ENCODE measurements at places on chromosomes 16 and 17. TPM values are rescaled to one million over a fixed set of nuclear protein-coding genes. Genes with fewer than 3 reads are reported as not detected.

DNA sequence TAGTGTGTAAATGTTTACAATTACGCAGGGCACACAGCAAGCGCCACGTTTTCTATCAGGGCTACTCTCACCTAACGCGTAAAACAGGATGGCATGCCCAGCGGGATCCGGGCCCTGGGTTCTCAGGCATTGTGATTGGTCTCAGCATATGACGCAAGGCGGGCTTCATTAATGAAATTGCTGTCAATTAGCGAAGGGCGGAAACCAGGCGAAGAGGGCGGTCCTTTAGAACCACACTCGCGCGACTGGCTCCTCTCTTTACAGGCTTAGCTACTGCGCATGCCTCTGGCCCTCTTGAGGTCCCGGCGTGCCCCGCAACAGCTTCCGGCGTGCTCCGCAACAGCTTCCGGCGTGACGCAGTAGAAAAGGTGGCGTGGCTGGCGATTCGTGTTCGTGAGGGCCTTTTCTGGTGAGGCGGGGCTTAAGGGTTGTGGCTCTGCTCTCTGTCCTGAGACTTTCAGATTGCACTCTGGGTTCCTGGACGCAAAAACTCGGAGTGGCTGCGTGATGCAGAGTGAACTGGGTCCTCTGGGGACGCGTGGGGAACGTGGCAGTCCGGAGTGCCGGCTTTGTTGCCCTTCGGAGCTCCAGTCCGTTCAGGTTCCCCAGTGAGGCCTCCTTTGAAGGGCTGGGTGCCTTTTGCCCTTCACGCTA, 9.2 kb downstream of the OR2C1 start:
- no peak for DNase-seq

The ELP5 gene
- 17.5 TPM for total RNA-seq

DNA sequence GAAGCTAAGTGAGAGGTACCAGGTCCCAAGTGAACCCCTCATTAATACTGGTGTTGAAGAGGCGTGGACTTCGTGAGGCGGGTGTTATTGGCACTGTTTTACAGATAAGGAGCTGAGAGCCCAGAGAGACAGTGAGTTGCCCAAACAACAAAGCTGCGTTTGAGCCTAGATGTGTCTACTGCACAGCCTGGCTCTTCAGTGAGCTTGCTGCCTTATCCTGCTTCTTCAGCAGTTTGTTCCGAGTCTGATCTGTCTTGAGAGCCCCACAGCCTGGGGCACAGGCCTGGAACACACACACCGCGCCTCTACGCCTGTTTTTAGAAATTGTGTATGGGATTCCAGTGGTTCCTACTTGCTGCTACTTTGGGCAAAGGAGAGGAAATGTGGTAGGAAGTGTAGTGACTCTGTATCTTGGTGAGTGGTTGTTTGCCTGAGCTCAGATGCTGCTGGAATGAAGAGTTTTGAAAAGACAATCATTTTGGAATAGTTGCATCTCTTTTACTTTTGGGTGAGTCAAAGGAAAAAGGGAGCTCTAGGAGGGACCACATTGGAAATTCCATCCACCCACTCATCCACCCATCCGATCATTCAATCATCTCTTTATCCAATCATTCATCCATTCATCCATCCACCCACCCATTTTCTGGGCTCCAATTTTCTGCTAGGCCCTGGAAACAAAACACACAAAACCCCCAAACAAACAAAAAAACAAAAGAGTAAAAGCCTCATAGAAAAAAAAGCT, 22.3 kb upstream of the PLCG2 start:
- no peak for DNase-seq

DNA sequence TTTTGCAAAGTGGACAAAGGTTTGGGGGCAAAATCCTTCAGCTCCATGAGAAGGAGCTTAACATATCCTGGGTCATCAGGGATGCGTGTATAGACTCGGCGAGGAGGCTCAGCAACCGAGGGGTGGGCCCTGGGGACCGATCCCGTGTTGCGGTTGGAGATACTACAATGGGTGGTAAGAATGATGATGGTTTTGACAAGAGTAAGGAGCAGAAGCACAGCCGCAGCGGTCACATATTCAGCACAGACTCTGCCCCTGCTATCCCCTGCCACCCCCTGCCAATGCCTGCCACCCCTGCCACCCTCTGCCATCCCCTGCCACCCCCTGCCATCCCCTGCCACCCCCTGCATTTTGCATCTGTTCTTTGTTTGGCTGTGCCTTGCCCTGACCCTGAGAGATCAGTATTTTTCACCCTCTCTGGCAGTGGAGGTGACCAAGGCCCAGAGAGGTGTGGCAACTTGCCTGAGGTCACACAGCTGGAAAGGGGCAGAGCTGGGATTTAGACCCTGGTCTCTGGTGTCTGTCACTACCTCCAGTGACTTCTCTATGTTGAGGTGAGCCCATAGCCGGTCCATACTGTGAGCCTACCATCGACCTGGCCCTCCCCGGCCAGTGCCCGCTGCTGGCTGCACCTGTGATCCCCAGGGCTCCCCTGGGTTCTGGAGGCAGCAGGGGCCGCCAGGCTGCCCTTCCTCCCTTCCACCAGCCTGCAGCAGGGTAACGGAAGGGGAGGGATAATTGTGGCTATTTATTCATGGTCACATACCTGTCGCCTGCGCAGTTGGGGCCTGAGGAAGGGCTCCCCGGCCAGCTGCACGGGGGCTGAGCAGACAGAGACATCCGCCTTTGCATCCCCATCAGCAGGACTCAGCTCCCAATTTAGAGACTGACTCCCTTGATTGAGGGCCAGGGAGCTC, 74.9 kb upstream of the CBX4 start:
- no peak for DNase-seq

- peak; percentile 91 for DNase-seq
Observed at GRCh38 chr16:67430977-67431774, at the start of gene HSD11B2. HSD11B2 (plus strand) TSS chr16:67431121; CDS start chr16:67431249, 128 bp downstream.

DNA sequence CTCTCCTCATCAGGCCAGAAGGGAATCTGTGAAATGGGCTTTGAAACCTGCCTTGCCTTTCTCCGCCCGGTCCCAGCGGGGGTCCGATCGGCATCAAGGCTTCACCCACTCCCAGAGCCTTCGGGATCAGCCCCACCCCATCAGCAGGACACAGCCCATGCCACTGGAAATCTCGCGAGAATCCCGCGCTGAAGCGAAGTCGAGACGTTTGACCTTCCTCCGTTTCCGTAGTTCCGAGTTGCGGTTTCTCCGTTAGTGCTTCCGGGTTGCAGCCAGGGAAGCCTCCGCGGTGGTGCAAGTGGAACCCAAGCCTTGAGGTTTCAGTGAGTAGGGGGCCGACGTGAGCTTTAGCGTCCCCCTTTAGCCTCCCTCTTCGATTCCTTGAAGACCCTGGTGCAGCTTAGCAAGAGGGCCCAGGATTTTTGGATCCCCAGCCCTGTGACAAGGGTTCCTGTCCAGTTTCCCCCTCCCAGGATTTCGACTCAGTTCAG, at the start of gene COASY:
Gene COASY, plus strand, starts transcription at position 252 of the 491 bp plus-strand sequence. CDS start 475 bp downstream, outside the sequence.
- peak; percentile 96 for DNase-seq

The CLDN6 gene
- 60.0 TPM for total RNA-seq

GRCh38 chr16:58018803-58019202, 6.8 kb upstream of the MMP15 start:
- DNase-seq, result peak; percentile 39

- DNase-seq, result no peak
Observed at GRCh38 chr17:47982645-47983390, 11.9 kb downstream of the CDK5RAP3 start.

GRCh38 chr17:44628243-44629188, 27.8 kb upstream of the MEIOC start:
- DNase-seq, result peak; percentile 96

The SMTNL2 gene
- 3.0 TPM for total RNA-seq

The NGFR gene
- 6.6 TPM for total RNA-seq

The ABCA8 gene
- total RNA-seq, result not detected

The CHST6 gene
- total RNA-seq, result 6.2 TPM

- DNase-seq, result no peak
Observed at GRCh38 chr16:2734844-2735515, 15.0 kb upstream of the PRSS27 start.

DNA sequence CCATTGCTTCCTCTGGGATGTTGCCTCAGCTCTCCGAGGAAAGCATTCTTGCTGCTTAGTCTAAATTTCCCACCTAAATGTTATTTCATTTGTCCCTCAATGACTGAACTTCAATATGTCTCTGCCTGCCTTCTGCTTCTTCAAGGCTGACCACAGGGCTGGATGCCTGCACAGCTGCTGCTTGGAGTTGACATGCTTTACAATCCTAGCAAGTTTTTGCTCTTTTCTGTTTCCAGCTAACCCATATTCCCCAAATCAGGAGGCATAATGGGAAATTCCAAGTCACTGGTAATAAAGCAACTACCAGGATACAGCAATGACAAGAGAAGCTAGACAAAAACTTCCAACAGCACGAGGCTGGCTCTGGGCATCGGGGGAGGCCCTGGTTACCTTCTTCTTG, 48.9 kb downstream of the GTF3C1 start:
- DNase-seq, result no peak

GRCh38 chr17:49494986-49495841, at the start of gene NGFR:
NGFR (plus strand) TSS chr17:49495293; CDS start chr17:49495418, 125 bp downstream.
- peak; percentile 90 for DNase-seq

The HS3ST2 gene
- not detected for total RNA-seq

GRCh38 chr17:68341482-68341881, 50.2 kb downstream of the ARSG start:
- peak; percentile 33 for DNase-seq

DNA sequence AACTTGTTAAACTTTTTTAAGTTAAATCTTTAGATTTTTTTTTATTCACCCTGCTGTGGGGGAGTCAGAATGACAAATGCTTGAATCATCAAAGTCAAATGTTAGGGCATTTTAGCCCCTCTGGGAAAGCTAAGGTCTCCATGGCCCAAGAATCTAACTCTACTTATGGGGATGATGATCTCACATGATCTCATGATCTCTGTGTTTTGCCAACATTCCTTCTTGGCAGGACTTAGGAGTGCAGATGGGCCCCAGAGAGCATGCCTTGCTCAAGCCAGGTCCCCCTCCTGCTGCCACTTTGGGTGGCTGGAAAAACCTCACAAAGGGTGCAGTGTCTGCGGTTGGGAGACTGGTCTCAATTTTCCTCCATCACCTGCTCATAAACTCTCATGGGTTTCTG, 108.6 kb downstream of the PRKCB start:
- no peak for DNase-seq

GRCh38 chr16:89018282-89019158, 41.5 kb upstream of the CBFA2T3 start:
- no peak for DNase-seq

The IQCK gene
- total RNA-seq, result 22.1 TPM

GRCh38 chr17:3905017-3905520, 11.2 kb downstream of the P2RX1 start:
- no peak for DNase-seq

DNA sequence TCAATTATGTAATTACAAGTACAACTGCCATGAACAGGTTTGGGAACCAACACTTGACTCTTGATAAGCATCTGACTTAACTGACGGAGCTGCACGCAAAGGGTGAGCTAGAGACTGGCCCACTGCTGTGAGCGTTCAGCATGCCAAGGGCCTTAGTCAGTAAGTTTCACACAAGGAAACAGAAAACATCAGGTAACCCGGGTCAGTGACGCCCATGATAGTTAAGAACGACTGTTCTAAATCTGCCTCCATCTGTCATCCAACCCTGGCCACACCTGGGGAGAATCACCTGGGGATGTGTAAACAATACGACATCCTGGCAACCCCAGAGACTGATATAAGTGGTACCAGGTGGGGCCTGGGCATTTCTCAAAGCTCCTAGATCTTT, 12.3 kb downstream of the SMIM5 start:
- no peak for DNase-seq

The MEOX1 gene
- total RNA-seq, result 0.59 TPM

- DNase-seq, result no peak
Observed at GRCh38 chr17:44928950-44929720, 13.8 kb upstream of the GFAP start.

GRCh38 chr16:58435779-58436178, 43.5 kb downstream of the GINS3 start:
- no peak for DNase-seq

GRCh38 chr16:65306722-65307121, 184.9 kb upstream of the CDH11 start:
- no peak for DNase-seq

GRCh38 chr16:89595330-89596060, 17.9 kb upstream of the DPEP1 start:
- DNase-seq, result no peak

- no peak for DNase-seq
Observed at GRCh38 chr16:595942-596735, 6.3 kb downstream of the RAB40C start.

The OR1A1 gene
- total RNA-seq, result not detected

DNA sequence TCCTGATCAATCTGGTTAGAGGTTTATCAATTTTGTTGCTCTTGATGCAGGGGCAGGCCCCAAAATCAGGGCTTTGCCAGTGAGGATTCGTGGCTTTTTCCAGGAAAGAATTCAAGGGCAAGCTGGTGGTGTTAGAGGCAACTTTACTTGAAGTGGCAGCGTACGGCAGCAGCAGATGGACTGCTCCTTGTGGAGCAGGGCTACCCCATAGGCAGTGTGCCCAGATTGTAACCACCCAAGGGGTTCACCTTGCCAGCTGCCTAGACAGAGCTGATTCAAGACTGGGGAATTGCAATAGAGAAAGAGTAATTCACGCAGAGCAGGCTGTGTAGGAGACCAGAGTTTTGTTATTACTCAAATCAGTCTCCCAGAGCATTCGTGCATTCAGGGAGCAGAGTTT, 16.7 kb downstream of the DRC7 start:
- DNase-seq, result no peak

DNA sequence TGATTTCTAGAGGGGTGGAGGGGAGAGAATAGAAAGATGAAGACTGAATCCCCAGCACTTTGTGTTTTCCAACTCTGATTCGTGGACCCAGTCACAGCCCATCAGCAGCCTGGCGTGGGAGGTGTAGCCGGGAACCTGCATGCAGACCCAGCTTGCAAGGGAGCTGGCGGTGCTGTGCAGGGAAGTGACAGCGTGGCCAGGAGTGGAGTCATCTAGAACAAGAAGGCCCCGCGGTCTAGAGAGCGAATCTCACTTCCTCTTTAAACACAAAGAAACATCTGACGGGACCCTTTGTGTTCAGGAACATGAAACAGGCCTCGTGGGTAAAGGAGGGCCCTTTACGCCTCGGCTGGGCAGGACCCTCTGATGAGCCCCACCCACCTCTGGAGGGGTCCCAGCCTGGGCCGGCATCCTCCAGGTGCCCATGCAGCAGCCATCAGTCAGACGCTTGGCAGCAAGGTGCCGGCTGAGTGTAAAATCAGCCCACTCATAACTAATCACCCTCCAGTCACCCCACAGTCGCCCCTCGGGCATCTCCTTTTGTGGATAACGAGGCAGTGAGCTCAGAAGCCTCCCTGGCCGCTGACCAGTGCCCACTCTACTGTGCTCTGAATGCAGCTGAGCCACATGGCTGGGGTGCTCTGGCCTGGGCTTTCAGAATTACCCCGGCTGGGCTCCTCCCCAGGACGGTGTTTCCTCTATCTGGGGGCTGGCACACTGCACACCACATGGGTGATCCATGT, 4.4 kb downstream of the SNAI3 start:
- no peak for DNase-seq

All from neural progenitor cell (in vitro differentiated cells).